ENCODE measurements at places on chromosomes 4 and X.

DNA sequence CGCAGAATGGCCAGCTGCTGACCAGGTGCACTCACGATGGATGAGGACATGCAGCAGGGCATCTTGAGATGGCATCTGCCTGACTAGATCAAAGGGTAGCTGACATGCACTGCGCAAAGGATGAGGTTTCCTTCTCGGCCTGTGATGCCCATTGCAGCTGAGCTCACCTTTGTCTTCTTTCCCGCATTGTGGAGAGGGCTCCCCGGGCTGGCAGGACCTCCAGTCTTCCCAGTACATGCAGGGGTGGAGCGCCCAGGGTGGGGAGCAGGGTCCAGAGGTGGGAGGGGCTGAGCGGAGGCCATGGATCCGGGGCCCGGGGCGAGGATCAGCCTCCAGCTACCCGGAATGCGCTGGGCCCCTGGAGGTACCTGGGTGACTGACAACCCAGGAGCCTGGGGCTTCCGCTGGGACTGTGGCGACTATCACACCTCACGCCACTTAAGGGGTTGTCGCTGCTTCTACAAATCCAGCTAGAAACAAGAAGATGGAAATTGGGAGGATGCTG lies 12.0 kb downstream of the TREX2 start:
- DNase-seq = no peak

GRCh38 chr4:48046059-48046458 lies 29.5 kb downstream of the NIPAL1 start:
- no peak for DNase-seq

- DNase-seq = no peak
Measured at GRCh38 chr4:80492761-80493160, 157.2 kb downstream of the CFAP299 start.

DNA sequence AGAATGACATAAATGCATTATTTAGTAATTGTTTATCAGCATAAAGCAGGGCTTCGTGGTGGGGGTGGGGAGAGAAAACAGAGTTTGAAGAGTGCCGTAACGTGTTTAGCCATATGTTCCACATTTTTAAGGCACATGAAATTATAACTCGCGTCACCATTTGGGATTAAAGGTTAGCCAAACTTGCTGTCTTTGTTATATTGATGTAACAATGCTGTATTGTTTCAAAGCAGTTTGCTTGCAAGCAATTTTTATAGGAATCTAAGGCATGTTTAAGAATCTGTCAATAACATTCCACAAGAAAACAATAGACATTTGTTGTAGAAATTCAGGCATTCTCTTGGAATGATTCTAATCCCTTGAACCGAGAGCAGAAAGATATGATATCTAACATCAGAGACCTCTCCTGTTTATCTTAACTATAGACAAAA lies 78.3 kb downstream of the CLDN22 start:
- no peak for DNase-seq

DNA sequence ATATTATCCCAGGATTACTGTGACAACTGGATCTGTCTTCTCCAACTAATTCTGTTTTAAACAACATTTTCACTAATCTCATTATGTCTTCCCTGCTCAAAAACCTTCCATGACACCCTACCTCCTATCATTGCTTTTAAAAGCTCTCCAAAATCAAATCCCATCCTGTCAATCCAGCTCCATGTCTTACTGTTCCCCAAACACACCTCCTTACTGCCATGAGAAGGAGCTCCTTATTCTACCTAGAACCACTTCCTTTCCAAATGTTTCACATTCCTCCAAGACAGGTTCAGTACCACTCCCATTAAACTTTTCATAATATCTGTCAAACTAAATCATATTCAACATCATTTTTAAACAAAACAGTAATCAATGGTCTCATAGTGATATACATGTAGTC lies 66.9 kb upstream of the WDR17 start:
- DNase-seq = no peak

GRCh38 chr4:1783015-1783414 lies 10.1 kb upstream of the FGFR3 start:
- DNase-seq = no peak

DNA sequence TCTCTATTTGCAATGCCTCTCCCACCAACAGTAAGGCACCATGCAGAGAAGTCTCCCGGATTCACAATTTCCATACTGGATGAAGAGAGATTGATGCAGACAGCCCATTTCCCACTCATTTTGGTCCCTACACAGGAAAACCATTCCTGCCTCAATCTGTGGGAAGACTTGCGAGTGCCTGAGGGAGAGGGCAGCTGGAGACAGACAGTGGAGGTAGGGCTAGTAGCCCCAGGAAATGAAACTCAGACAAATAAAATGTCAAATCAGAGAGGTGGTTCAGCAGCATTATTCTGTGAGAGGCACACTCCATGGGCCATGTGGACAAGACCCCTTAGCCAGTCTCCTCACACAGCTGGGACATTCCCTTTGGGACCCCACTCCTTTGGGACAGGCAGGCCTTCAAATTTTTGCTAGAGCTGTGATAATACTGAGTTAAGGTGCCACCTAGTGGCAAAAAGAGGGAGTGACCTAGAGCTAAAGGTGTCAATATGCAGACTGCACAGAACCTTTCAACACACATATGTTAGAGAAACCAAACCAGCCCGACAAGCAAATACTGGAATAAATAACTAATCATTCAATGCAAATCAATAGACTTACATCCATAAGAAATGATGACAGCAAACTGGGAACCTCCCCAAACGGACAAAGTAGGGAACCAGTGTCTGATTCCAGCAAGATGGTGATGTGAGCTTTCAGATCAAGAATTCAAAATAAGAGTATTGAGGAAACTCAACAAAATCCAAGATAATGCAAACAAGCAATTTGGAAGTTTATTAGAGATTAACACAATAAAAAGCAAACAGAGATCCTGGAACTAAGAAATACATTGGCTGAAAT lies 1865.3 kb upstream of the AGA start:
- peak; percentile 40 for DNase-seq

GRCh38 chrX:111467896-111468295 lies 43.5 kb upstream of the SERTM2 start:
- DNase-seq = no peak

DNA sequence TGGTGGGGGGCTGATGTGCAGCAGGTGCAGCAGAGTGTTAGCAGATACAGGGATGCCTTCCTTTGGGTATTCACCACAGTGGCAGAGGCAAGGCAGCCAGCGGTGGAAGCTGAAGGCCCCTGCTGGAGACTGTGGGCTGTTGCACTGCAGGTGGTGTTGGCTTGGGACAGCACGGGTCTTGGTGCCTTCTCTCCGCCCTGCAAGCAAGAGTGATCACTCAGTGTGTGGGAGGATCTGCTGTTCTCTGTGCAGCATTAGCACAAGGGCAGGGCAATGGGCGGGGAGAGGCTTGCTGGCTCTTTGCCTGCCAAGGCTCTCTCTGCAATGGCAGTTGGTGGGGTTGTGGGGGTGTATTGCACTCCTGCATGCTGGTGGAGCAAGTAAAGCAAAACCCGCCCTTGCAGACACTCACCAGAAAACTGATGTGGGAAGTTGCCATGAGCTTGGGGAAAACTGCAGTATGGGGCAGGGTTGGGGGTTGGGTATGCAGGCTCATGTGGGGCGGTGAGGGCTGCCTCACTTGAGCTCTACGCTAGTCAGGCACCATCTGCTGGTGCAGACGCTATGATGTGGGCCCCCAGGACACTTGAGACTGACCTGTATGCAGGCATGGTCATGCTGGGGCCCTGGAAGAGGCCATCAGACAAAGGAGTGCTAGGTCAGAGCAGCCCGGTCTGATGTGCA lies 820.8 kb upstream of the GRIA3 start:
- no peak for DNase-seq

DNA sequence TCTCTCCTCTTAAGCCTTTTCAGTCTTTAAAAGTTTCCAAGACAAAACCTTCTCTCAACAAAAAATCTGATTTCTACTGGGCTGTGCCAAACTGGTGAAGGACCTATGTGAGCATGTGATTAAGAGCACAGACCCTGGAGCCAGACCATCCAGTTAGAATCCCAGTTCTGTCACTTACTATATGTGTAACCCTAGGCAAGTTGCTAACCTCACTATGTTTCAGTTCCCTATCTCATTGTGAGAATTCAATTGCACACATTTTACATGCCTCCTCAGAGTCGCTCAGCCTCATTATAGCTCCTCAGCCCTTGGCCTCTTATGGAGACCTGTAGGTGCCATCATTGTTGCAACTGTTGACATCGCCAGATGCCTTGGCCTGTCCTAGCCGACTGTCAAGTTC lies 54.1 kb upstream of the VEGFD start:
- DNase-seq = no peak

DNA sequence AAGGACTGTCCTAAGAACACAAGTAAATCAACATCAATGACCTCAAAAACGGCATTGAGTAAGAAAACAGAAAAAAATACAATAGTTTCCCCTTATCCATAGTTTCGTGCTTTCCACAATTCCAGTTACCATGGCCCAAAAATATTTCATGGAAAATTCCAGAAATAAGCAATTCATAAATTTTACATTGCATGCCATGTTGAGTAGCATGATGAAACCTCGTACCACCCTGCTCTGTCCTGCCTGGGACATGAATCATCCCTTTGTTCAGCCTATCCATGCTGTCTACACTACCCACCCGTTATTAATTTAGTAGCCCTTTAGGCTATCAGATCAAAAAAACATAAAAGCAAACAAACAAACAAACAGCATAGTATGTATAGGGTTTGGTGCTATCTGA lies 51.1 kb downstream of the KLF3 start:
- DNase-seq = peak; percentile 50

DNA sequence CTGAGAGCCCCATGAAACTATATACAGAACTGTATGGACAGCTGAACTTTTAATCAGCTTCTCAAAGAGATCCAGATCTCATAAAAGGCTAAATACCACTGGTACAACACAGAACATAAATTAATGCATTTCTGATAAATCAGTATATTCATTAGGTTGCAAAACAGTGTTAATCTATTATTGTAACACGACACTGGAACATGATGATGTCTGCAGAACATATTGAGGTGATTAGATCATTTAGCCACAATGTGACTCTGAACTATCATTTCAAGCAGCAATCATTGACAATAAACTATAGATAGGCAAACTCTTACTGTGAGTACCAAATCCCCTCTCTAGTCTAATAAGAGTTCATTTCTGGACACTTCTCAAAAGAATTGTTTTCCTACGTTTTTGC lies 50.3 kb downstream of the GASK1B start:
- DNase-seq = peak; percentile 12

DNA sequence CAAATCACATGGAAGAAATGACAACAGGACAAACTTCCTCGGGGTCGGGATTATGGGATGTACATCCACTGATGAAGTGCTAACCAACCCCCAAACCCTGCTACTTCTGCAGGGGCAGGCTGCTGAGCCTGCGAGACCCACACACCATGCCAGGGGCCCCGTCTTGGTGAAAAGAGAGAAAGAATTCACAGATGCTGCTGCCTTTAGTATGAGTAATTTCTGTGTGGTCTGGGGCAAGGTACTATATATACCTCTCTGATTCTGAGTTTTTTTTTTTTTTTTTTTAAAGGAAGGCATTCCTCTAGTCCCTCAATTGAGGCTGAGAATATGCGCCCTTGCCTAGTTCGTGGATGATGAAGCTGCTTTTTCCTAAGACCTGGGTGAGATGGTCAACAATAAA lies 24.8 kb downstream of the PDHA1 start:
- no peak for DNase-seq
